ENCODE measurements at places on chromosomes 11 and 22.

GRCh38 chr22:29641700-29642330, 38.4 kb downstream of the NF2 start:
- no peak for DNase-seq

DNA sequence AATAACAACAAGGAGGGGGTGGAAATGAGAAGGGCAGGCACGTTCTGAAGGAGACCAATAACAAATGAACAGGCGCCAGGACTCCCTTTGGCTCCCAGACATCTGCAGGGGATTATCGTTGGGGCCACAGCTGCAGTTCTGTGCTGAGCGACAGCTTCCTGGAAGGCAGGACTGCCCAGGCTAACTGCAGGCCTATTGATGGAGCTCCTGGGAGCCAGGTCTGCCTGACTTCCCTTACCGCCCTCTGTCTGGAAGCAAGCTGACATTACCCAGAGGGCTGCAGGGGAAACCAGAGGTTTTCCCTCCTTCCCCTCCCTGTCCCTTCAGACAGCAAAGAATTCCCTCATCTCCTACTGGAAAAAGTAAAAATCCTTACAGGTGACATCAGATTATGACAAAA, 5.0 kb downstream of the DRD2 start:
- no peak for DNase-seq

DNA sequence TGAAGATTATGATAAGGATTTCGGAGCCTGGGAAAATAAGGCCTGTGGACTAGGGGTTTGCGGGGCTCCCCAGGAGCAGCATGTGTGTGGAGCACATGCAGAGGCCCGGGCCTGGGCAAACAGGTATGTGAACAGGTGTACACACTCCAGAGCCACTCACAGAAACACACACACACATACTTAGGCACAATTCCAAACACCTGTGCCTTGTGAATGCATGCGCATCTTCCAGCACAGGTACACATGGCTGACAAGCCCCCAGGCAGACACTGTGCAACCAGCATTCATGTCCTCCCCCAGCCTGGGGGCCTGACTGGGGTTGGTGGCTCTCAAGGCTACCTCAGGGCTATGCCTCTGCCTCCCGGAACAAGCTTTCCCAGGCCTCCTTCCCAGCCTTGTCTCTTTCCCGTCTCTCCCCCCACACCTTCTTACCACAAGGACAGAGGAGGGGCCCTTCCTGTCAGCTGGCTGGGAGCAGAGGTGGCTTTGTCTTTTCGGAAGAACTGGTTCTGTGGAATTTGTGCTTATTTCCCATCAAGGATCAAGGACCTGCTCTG, 2.6 kb upstream of the P2RY6 start:
- DNase-seq, result no peak

DNA sequence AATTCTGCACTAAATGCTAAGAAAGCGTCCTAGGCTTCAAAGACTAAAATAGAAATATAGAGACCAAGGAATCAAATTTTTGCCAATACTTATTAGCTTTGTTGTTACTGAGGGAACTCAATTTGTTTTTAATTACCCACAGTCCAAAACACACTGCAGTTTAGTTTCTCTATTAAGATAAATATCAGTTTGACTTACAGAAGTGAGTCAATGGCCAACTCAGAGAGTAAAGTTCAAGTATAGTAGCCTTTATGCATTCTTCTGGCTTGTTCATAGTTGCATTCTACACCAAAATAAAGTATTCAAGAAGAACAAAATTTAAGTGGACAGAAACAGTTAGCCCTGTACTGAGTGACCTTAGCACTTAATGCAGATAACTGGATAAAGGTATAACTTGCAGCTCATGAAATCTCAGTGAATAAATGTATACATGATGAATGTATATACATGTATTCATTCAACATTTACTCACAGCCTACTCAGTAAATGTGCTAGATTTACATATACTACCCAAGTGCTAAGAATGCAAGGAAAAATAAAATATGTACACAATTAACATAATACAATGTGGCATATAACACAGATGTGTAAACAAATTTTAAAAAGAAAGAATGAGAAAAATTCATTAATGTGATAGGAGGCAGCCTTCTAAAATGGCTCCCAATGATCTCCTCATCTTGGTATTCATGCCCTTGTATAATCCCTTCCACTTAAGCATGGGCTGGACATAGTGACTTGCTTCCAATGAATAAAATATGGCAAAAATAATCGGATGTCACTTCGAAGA, 9.7 kb upstream of the RNF141 start:
- DNase-seq, result no peak

DNA sequence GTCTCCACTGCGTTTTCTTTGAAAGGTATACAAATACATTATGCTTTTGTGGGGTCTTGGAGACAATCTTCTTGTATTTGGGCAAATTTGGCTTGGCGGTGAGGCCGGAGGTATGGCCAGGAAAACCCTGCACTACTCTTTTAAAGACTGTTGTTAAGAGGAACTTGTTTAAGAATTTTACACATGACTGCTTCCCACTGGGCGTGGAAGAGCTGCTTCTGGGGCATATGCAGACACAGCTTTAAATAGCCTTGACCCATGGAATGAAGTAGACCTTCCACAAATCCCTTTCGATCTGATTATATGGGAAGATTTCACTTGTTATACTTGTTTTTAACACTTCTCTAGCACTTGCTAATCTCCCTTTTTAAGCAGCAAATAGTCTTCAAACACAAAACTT, 453.6 kb downstream of the MN1 start:
- DNase-seq, result no peak
